Right lobe of liver (tissue), 6 donors: ENCODE measurements at places on chromosomes 13 and 19. TPM values are rescaled to one million over a fixed set of nuclear protein-coding genes. Genes with fewer than 3 reads are reported as not detected.
A peak's percentile ranks its signal among the peaks of the same experiment; 100 is the strongest.

- peak; percentile 79 for DNase-seq
These were observed 607 bp upstream of the SYNE4 start for GRCh38 chr19:36009220-36009619.

- no peak for DNase-seq
These were observed 1.7 kb upstream of the ADM5 start for GRCh38 chr19:49687566-49688316.

GRCh38 chr19:32173836-32174235 is 171.6 kb upstream of the ZNF507 start:
- no peak for DNase-seq

- no peak for DNase-seq
These were observed 13.2 kb downstream of the PRR36 start for GRCh38 chr19:7860714-7861618.

DNA sequence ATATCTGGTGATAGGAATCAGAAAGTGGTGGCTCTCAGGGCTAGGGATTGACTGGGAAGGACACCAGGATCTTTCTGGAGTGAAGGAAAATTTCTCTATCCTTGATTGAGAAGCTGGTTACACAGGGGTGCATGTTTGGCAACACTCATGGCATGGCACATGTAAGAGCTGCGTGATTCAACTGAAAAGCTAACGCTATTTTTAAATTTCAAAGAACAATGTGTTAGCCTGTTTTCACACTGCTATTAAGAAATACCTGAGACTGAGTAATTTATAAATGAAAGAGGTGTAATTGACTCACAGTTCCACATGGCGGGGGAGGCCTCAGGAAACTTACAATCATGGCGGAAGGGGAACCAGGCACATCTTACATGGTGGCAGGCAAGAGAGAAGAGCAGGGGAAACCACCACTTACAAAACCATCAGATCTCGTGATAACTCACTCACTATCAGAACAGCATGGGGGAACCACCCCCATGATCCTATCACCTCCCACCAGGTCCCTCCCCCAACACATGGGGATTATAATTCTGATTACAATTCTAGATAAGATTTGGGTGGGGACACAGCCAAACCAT is 7.4 kb downstream of the SIGLEC8 start:
- no peak for DNase-seq

DNA sequence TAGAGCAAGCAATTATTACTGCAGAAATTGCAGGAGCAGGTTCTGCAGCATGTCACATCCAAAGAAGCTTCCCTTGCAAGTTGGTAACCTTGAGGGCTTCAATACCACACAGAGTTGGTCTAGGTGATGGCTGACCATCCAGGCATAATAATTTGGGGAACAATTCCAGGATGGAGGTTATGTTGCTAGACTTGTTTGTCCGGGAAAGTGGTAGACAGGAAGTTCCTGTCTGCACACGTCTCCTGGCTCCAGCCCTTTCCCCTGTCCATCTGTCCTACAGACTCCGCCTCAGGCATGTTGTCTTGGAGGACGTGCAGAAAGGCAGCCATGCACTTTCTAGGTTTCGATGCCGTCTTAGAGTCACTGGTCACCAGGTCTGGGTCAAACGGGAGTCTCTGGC is 26.0 kb downstream of the DPRX start:
- peak; percentile 27 for DNase-seq

GRCh38 chr19:15468675-15469512 is 4.5 kb upstream of the RASAL3 start:
- peak; percentile 54 for DNase-seq

DNA sequence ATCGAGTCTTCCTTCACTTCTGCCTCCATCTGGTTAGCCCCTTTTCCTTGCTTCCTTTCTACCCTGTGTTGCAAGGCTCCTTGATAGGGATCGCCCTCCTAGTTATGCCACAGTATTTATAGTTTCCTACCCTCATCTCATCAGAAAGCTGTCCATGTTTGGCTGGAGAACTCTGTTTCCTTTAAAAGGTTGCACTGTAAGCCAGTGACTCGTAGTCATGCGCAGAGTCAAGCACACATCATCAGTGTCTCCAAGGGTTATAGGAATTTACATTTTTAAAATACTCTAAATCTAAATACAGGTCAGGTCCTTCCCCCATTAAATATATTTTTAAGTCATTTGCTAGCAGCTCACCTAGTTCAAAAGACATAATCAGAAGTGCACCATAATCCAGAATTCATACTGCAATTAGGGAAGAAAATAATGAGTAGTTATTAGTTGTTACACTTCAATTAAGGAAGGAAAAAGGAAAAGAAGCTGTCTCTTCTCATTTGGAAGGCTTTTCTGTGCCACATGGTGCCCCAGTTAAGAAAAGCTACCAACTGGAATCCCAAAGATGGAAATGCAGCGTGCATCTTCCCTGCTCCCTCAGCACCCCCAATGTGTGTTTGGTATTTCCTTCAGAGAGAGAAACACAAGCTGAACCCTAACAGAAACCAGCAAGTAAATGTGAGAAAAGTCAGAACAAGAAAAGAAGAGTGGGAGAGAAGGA is 81.0 kb downstream of the GPR12 start:
- no peak for DNase-seq

DNA sequence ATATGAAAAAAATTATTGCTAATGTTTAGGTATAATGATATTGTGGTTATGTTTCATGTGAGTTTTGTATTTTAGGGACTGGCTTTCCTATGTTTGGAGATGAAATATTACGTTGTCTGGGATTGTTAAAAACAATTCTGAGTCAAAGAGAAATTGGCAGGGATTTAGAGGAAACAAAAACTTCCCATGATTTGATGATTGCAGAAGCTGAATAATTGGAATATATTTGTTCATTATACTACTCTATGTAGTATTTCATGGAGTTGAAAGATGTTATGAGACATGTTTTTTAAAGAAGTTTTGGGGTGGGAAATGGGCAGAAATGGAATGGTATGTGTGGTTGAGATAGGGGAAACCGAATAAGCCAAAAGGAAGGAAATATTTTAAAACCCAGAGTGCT is 1392.9 kb downstream of the EFNB2 start:
- DNase-seq, result no peak

- DNase-seq, result no peak
These were observed 149.8 kb upstream of the TMTC4 start for GRCh38 chr13:100824366-100824765.

- no peak for DNase-seq
These were observed 50.3 kb upstream of the TUBGCP3 start for GRCh38 chr13:112638157-112638750.

DNA sequence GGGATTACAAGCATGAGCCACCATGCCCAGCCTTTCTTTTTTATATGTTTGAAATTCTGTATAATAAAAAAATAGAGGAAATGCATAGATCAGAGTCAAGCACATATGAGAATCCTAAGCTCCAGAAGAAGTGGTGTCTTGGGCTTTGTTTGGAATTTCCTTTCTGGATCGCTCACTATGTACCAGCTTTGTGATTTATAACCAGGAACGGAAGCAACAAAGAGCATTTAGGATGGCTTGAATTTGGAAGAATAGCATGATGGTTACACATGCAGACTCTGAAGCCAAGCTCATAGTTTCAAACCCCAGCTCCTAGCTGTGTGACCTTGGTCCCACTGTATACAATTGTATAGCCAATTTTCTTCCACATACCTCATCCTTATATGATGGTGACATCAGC is 28.0 kb upstream of the SLC15A1 start:
- no peak for DNase-seq

DNA sequence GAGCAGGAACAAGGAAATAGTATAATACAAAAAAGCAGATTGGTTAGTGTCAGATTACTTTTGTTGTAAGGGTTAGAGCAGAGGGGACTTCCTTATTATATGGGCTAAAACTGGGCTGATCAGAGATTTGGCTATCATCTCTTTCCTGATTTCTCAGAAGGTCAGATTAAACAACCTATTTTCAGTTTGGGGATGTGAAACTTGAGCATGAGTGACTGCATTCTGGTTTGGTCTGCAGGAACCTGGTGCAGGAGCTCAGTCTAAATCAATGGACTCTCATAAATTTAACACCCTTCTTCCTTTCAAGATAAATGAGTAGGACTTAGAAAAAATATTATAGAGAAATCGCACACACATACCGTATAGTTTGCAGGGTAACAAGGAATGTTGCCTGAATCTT is 12.9 kb upstream of the RFXAP start:
- no peak for DNase-seq

GRCh38 chr13:39311619-39312018 is 273.4 kb downstream of the NHLRC3 start:
- no peak for DNase-seq

GRCh38 chr13:103510007-103510535 is 443.9 kb upstream of the SLC10A2 start:
- no peak for DNase-seq

GRCh38 chr19:10517760-10518443 is 655 bp upstream of the S1PR5 start:
- no peak for DNase-seq

- DNase-seq, result no peak
These were observed 99.1 kb downstream of the UQCRFS1 start for GRCh38 chr19:29113838-29114237.

DNA sequence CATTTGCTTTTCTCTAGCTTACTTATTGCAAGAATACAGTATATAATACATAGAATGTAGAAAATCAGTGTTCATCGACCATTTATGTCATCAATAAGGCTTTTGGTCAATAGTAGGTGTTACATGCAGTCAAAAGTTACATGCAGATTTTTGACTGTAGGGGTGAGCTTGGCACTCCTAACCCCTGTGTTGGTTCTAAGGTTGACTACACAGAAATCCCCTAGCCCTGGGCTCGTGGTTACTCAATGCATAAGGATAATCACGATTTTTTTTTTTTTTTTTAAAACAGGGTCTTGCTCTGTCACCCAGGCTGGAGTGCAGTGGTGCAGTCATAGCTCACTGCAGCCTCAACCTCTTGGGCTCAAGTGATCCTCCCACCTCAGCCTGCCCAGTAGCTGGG is 4.0 kb upstream of the NWD1 start:
- no peak for DNase-seq

DNA sequence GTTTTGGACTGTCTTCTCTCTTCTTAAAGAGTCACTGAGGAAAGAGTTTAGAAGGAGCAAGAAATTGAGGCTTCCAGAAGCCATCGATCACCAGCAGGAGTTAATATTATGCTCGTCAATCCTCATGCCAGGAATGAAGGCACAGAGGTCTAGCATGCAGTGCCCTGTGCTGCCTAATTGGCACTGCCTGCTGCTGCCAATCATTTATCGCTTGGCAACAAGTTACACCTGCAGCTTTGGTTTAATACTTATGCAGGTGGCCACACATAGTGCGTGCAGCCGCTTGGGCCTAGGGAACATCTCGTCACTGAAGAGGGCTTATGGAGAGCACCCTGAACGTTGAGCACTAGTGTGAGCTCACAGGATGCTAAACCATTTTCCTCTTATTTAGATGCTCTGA is 2.7 kb upstream of the SOX1 start:
- no peak for DNase-seq

DNA sequence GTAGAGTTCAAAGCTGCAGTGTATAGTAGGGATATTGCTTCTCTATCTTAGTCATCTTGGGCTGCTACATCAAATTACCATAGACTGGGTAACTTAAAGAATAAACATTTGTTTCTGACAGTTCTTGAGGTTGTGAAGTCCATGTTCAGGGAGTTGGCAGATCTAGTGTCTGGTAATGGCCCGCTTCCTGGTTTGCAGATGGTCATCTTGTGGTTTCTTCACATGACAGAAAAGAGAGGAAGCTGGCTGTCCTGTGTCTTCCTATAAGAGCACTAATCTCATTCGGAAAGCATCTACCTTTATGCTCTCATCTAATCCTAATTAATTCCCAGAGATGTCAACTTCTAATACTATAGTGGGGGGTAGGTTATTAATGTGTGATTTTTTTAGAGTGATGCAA is 6.2 kb downstream of the ZNF763 start:
- DNase-seq, result no peak

- no peak for DNase-seq
These were observed 7.7 kb upstream of the PROZ start for GRCh38 chr13:113150550-113151365.

DNA sequence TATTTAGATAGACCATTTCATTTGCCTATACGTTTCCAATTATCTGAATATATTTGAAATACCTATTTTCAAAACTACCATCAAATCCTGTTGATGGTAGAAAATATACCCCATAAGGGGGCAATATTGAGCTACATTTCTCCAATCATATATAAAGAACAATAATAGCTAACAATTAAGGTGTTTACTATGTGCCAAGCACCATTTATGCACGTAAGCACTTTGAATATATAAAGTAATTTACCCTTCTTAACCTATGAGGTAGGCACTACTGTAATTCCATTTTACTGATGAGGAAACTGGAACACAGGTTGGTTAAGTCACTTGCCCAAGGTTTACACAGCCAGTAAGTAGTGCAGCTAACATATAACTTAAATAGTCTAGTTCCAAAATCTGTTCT is 79.2 kb downstream of the UBL3 start:
- no peak for DNase-seq

DNA sequence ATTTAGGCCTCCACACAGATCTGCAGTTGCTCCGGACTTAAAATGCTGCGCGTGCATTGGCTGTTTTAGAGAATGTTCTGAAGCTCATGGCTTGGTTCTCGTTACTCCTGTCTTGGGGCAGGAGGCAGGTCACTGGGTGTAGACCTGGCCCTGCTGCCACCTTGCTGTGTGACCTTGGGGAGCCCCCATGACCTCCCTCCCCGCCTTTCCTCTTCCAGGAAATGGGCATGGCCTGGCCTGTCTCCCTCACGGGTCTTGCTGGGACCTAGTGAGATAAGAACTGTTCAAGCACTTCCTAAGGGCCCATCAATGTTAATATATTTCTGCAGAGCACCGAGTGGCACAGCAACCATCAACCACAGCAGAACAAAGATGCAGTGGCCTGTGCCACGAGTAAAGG is 49.4 kb downstream of the KLF2 start:
- no peak for DNase-seq

Gene OR1M1
- not detected for total RNA-seq

Gene CERS1
- not detected for total RNA-seq

Gene TMEM190
- not detected for total RNA-seq

Gene TRPC4
- total RNA-seq, result not detected

Gene KLK15
- not detected for total RNA-seq

Gene GZMM
- not detected for total RNA-seq

Gene NOTCH3
- 1.7 TPM for total RNA-seq

Gene BCL3
- 24.1 TPM for total RNA-seq

Gene LSM14A
- total RNA-seq, result 32.1 TPM

Gene RDH8
- total RNA-seq, result not detected

Gene TYK2
- 63.9 TPM for total RNA-seq

Gene B3GNT3
- total RNA-seq, result 1.2 TPM

Gene ZNF790
- 6.4 TPM for total RNA-seq

Gene KCNN1
- not detected for total RNA-seq

Gene LILRB1
- total RNA-seq, result 2.9 TPM

Gene KLF1
- 0.32 TPM for total RNA-seq

Gene PTGIR
- total RNA-seq, result 2.5 TPM

Gene EDDM13
- not detected for total RNA-seq

Gene TMEM238
- 19.7 TPM for total RNA-seq

Gene BORA
- 0.79 TPM for total RNA-seq

Gene TRIM13
- total RNA-seq, result 10.8 TPM
